ENCODE measurements at places on chromosomes 11 and 22. TPM values are rescaled to one million over a fixed set of nuclear protein-coding genes. Genes with fewer than 3 reads are reported as not detected.
A peak's percentile ranks its signal among the peaks of the same experiment; 100 is the strongest.

ALDH3B2 gene
- total RNA-seq, result not detected

MAJIN gene
- not detected for total RNA-seq

OR6A2 gene
- total RNA-seq, result not detected

SERHL2 gene
- 3.5 TPM for total RNA-seq

CALCA gene
- total RNA-seq, result not detected

SOX10 gene
- total RNA-seq, result not detected

GRCh38 chr22:24566899-24567511, 11.2 kb downstream of the SNRPD3 start:
- H3K4me3 ChIP-seq, result no peak overlapping the region
- DNase-seq, result no peak
- H3K27ac ChIP-seq, result no peak overlapping the region
- peaks cover 32% of the 10 kb centered on the region for H3K4me1 ChIP-seq
- H3K27me3 ChIP-seq, result no peaks in the 10 kb centered on the region
- peaks cover 42% of the 10 kb centered on the region for H3K36me3 ChIP-seq

- DNase-seq, result peak; percentile 63
- no peak overlapping the region for H3K4me3 ChIP-seq
- no peaks in the 10 kb centered on the region for H3K36me3 ChIP-seq
- peaks cover 28% of the 10 kb centered on the region for H3K27me3 ChIP-seq
Observed at GRCh38 chr11:86608251-86608799, 64.1 kb downstream of the ME3 start.

GRCh38 chr11:9077164-9077563, 14.2 kb downstream of the SCUBE2 start:
- peaks cover 3% of the 10 kb centered on the region for H3K4me1 ChIP-seq
- DNase-seq, result no peak
- H3K27ac ChIP-seq, result no peak overlapping the region
- H3K4me3 ChIP-seq, result no peak overlapping the region
- no peaks in the 10 kb centered on the region for H3K36me3 ChIP-seq

- no peaks in the 10 kb centered on the region for H3K27me3 ChIP-seq
- DNase-seq, result peak; percentile 21
- no peak overlapping the region for H3K27ac ChIP-seq
- H3K4me3 ChIP-seq, result no peak overlapping the region
- no peaks in the 10 kb centered on the region for H3K36me3 ChIP-seq
Observed at GRCh38 chr11:74677131-74677530, 54.1 kb downstream of the CHRDL2 start.

GRCh38 chr22:20979243-20979809, 2.8 kb upstream of the LZTR1 start:
- H3K4me1 ChIP-seq, result peaks cover 36% of the 10 kb centered on the region
- H3K36me3 ChIP-seq, result no peaks in the 10 kb centered on the region
- peak; percentile 74 for DNase-seq
- no peaks in the 10 kb centered on the region for H3K27me3 ChIP-seq
- H3K27ac ChIP-seq, result peak overlapping the region; percentile 41

DNA sequence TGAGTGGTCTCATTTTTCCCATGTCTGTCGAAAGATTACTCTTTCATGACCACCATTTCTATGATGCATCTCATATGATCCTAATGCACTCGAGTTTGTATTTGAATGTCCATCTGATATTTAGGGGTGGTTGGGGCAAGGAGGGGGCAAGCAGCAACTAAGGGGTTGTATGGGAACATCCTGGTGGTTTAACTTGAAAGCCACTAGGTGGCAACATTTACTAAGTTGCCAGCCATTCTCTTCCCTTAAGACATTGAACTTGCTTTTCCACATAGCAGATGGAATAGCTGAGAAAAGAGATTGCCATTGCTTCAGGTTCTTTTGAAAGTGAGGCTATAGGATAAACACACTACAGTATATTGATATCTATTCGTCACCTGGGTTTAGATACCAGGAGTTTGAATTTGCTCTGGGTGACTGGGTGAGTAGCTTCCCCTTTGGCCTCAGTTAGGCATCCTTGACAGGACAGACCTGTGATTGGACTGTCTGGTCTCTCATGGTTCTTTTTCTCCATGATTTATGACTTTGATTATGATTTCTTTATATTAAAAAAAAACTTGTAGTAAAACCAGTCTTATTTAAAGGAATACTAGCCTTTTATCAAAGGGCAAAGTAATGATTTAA, 32.4 kb downstream of the NF2 start:
- peaks cover 26% of the 10 kb centered on the region for H3K4me1 ChIP-seq
- no peak overlapping the region for H3K27ac ChIP-seq
- peaks cover 15% of the 10 kb centered on the region for H3K36me3 ChIP-seq

GRCh38 chr11:1382831-1383607, 6.7 kb upstream of the BRSK2 start:
- peaks cover 37% of the 10 kb centered on the region for H3K27me3 ChIP-seq
- H3K36me3 ChIP-seq, result no peaks in the 10 kb centered on the region
- peak overlapping the region; percentile 74 for H3K27ac ChIP-seq
- DNase-seq, result peak; percentile 83

DNA sequence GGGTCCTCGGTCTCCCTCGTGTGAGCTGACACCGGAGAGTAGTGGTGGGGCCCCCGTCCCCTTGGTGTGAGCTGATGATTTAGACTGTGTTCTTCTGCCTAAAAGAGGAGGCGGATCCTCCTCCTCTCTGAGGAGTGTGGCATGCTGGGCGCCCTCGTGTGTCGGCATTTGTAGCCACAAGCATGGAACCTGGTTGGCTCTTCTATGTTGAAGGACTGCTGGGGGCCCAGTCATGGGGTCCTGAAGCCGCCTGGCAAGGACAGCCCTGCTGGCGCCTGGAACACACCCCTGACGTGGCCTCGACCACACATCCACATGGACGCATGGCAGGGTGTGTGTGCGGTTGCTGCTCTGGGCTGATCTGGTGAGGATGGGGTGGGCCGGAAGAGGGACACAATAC, 50.2 kb downstream of the AP2A2 start:
- no peaks in the 10 kb centered on the region for H3K27me3 ChIP-seq
- H3K27ac ChIP-seq, result no peak overlapping the region
- H3K4me3 ChIP-seq, result no peak overlapping the region
- DNase-seq, result no peak

DNA sequence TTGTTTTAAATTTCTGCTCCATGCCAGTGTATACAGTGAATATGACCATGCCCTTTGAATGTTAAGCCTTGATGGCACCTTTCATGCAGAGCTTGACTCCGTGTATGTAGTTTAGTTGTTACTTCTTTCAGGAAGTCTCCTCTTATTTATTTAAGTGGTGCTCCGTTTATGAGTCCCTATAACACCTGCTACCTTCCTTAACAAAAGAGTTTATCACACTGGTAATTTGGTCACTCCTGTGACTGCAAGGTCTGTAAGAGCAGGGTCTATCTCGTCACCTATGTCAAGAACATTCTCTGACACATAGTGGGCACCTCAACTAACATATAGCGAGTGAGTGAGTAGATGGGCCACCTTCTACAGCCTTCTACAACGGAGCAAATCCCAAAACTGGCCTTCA, 152.5 kb downstream of the CCDC34 start:
- no peaks in the 10 kb centered on the region for H3K4me1 ChIP-seq
- H3K4me3 ChIP-seq, result no peak overlapping the region
- H3K27ac ChIP-seq, result no peak overlapping the region
- no peaks in the 10 kb centered on the region for H3K27me3 ChIP-seq
- H3K36me3 ChIP-seq, result no peaks in the 10 kb centered on the region

GRCh38 chr11:125102510-125102909, 8.9 kb downstream of the TMEM218 start:
- no peaks in the 10 kb centered on the region for H3K27me3 ChIP-seq
- DNase-seq, result no peak
- no peak overlapping the region for H3K4me3 ChIP-seq
- peaks cover 11% of the 10 kb centered on the region for H3K4me1 ChIP-seq
- peaks cover 15% of the 10 kb centered on the region for H3K36me3 ChIP-seq

GRCh38 chr11:68632802-68633201, 51.5 kb upstream of the GAL start:
- H3K27ac ChIP-seq, result no peak overlapping the region
- H3K36me3 ChIP-seq, result no peaks in the 10 kb centered on the region
- H3K4me3 ChIP-seq, result no peak overlapping the region
- H3K4me1 ChIP-seq, result no peaks in the 10 kb centered on the region
- peak; percentile 66 for DNase-seq

- H3K4me3 ChIP-seq, result no peak overlapping the region
- no peaks in the 10 kb centered on the region for H3K36me3 ChIP-seq
- no peaks in the 10 kb centered on the region for H3K27me3 ChIP-seq
Observed at GRCh38 chr22:40939202-40939601, 12.0 kb upstream of the RBX1 start.

DNA sequence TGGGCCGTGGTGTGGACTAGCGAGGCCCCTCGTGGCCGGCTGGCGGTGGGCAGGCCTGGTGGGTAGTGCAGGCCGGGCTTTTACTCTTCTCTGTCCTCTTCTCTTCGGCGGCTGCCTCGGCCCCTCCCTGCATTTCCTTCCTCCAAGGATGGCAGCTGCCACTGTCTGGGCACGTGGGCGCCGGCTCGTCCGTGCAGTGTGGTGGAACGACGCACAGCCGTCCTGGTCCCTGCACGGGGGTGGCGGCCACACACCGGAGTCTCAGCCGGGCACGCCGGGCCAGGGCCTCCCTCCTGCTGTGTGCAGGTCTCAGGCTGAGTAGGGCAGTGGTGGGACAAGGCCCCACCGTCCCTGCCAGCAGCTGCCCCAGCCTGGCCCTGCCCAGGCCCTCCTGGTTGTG, 37.7 kb downstream of the MOB2 start:
- H3K27me3 ChIP-seq, result no peaks in the 10 kb centered on the region
- H3K4me3 ChIP-seq, result no peak overlapping the region
- H3K27ac ChIP-seq, result no peak overlapping the region
- no peaks in the 10 kb centered on the region for H3K4me1 ChIP-seq

- no peak overlapping the region for H3K4me3 ChIP-seq
- H3K27ac ChIP-seq, result no peak overlapping the region
- DNase-seq, result no peak
- no peaks in the 10 kb centered on the region for H3K36me3 ChIP-seq
- peaks cover 11% of the 10 kb centered on the region for H3K4me1 ChIP-seq
Observed at GRCh38 chr11:112128483-112129121, 35.3 kb downstream of the IL18 start.

GRCh38 chr11:65557280-65558001, 718 bp downstream of the LTBP3 start:
- peak overlapping the region; percentile 70 for H3K4me3 ChIP-seq
- H3K36me3 ChIP-seq, result no peaks in the 10 kb centered on the region
- H3K4me1 ChIP-seq, result peaks cover 56% of the 10 kb centered on the region
- H3K27me3 ChIP-seq, result no peaks in the 10 kb centered on the region

GRCh38 chr22:42317008-42317407, 46.6 kb upstream of the TCF20 start:
- no peak overlapping the region for H3K27ac ChIP-seq
- no peaks in the 10 kb centered on the region for H3K27me3 ChIP-seq
- H3K4me1 ChIP-seq, result peaks cover 13% of the 10 kb centered on the region
- no peak overlapping the region for H3K4me3 ChIP-seq

GRCh38 chr11:46130286-46130940, 9.2 kb upstream of the PHF21A start:
- no peak overlapping the region for H3K4me3 ChIP-seq
- H3K27ac ChIP-seq, result no peak overlapping the region
- H3K27me3 ChIP-seq, result peaks cover 5% of the 10 kb centered on the region
- no peaks in the 10 kb centered on the region for H3K36me3 ChIP-seq
- DNase-seq, result no peak
- H3K4me1 ChIP-seq, result peaks cover 14% of the 10 kb centered on the region

DNA sequence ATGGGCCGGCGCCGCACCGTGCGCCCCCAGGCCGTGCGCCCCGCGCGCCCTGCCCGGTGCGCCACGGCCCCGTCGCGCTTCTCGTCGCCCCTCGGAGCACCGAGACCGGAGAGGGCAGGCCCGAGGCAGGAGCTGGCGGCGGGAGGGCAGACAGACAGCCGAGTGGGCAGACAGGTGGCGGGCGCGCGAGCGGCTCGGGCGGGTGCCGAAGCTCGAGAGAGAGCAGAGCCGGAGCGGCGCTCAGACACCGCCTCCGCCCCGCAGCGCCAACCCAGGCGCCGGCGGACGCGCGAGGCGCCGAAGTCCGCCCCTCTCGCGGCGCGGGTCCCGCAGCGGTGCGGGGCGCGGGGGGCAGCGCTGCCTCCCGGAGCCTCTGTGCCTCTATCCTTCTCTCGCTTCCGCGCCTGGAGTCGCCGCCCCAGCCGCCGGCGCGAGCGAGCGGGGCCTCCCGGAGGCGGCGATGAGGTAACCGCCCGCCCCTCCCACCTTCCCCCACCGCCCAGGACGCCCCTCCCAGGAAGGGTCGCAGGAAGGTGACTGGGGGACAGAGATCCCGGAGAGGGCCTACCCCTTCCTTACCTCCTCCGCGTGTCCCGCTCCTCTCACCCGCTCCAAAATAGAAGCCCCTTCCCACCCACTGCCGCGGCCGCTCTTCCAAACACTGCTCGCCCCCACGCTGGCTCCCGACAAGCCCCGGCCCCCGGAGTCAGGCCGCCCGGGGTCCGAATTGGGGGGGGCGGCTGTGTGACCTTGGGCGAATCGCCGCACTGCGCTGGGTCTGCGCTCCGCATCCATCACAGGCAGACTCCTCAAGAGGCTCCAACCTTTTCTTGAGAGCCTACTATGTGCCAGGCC, at the start of gene RASL10A:
Gene RASL10A (minus strand): TSS at position 412 of the 855 bp plus-strand sequence. CDS start 451 bp downstream, outside the sequence.
- no peak for DNase-seq
- H3K4me1 ChIP-seq, result peaks cover 29% of the 10 kb centered on the region
- H3K36me3 ChIP-seq, result no peaks in the 10 kb centered on the region
- peaks cover 49% of the 10 kb centered on the region for H3K27me3 ChIP-seq
- no peak within 1 kb of the TSS for H3K27ac ChIP-seq

GRCh38 chr22:44578110-44578457, 80.1 kb upstream of the RTL6 start:
- H3K4me1 ChIP-seq, result no peaks in the 10 kb centered on the region
- no peak overlapping the region for H3K27ac ChIP-seq
- no peak overlapping the region for H3K4me3 ChIP-seq
- no peak for DNase-seq
- H3K27me3 ChIP-seq, result peaks cover 11% of the 10 kb centered on the region

DNA sequence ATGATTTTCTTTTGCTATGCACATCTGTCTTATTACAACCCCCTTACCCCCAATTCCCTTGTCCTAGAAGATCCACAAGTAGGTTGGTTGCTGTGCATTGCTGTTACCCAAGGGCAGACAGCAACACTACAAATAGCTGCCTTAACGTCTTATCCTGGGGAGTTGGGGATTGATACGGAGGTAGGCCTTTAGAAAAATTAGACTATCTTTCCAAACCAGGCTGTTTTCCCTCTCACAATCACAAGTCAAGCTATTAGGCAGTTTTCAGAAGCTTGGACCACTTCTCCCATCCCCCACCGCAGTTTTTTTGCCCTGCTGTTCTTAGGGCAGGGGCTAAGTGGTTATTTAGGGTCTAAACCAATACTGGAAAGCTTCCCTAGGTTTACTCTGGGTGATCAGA, 2.8 kb upstream of the PHLDB1 start:
- H3K4me1 ChIP-seq, result peaks cover 13% of the 10 kb centered on the region
- no peak overlapping the region for H3K27ac ChIP-seq
- peaks cover 20% of the 10 kb centered on the region for H3K27me3 ChIP-seq
- no peak overlapping the region for H3K4me3 ChIP-seq

- no peaks in the 10 kb centered on the region for H3K27me3 ChIP-seq
- no peak for DNase-seq
- H3K27ac ChIP-seq, result no peak overlapping the region
- H3K4me3 ChIP-seq, result no peak overlapping the region
Observed at GRCh38 chr11:86162239-86162638, 82.3 kb upstream of the EED start.
